Neural progenitor cell (in vitro differentiated cells): ENCODE measurements at places on chromosomes 11 and 22. TPM values are rescaled to one million over a fixed set of nuclear protein-coding genes. Genes with fewer than 3 reads are reported as not detected.

DNA sequence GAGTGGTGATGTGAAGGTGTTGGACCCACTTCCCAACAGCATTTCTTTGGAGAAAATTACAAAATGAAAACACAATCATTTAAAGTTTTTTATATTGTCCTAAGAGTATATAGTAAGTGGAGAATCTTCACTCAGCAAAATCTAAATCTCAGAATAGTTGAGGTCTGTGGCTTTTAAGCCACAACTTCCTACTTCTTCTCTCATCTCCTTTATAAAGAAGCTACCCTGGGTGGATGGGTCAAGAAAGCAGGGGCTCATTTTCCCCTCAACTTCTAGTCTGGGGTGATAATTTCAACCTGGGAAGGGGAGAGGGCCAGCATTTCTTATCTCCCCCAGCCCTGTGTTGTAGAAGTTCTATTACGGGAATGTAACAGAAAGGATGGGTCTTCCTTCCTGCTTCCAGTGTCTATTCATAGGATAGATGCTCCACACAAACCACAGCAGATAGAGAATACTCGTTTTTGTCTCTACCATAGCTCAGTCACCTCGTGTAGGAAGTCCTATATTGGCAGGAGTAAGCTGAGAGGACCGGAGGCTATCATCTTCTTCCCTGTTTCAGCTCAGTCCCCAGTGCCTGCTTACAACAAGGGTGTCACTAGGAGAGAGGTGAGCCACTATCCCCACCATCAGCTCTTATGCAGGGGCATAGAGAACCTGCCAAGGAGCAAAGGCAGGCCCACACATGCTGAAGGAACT is 341.5 kb downstream of the CASP12 start:
- DNase-seq: no peak

Gene EI24
- total RNA-seq: 99.8 and 103 TPM in 2 replicates

Gene TBX1
- 0.06 TPM in 1 of 2 replicates, not detected in the other for total RNA-seq

Gene APOBEC3G
- total RNA-seq: 0.30 and 0.90 TPM in 2 replicates

- DNase-seq: no peak
Observed at GRCh38 chr11:57425565-57426438, 1.1 kb downstream of the SLC43A3 start.

- no peak for DNase-seq
Observed at GRCh38 chr11:71213696-71214552, 38.5 kb downstream of the SHANK2 start.

Gene PARVA
- total RNA-seq: 13.6 and 15.3 TPM in 2 replicates

DNA sequence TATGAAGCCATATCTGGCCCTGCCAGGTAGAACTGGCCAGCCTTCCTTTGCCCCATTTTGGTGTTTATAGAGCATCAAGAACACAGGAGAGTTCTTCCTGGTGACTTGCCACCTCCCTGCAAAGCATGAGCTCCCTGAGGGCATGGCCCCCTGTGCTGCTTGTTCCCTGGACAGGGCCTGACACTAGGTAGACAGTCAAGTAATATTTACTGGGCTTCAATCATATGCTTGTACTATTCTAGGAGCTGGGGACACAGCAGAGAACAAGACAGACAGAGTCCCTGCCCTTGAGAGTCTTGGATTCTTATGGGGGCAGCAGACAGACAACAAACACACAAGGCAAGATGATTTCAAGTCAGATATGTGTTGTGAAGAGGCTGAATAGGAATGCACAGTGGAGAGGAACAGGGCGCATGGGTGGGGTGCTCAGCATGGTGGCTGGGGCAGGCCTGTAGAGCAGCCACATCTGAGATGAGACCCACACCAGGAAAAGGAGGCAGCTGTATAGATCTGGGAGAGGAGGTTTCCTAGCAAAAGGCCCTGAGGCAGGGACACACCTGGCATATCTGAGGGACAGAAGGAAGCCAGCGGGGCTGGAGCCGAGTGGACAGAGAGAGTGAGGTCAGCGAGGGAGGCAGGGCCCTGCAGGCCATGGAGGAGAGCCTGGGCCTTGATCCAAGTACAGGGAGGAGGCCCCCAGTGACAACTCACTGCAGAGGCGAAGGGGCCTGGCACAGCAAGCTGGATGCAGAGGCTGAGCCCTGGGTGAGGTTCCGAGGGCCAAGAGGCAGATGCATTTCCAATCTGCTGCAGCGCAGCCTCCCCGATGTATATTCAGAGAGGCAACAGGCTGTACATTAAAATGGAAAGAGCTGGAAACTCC is 10.2 kb upstream of the CBX6 start:
- no peak for DNase-seq
